Pancreas (tissue), 10 donors: ENCODE measurements at places on chromosomes 3 and 15.

DNA sequence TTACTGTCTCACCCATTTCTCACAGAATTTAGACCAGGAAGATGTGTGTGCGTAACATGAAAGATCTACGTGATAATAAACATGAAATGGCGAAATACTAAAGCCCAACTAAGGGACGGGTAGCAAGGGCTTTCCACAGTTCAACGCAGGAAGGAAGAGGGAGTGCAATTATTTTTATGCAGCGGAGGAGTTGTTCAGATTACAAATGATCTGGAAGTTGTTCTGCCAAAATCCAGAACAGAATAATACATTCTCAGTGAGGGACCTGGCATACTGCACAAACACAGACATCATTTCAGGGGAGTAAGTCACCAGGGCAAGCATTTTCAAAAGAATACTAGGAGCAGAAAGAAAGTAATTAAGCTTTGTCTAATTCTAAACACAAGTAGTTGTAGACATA, 133.6 kb upstream of the RAP2B start:
- DNase-seq: no peak

DNA sequence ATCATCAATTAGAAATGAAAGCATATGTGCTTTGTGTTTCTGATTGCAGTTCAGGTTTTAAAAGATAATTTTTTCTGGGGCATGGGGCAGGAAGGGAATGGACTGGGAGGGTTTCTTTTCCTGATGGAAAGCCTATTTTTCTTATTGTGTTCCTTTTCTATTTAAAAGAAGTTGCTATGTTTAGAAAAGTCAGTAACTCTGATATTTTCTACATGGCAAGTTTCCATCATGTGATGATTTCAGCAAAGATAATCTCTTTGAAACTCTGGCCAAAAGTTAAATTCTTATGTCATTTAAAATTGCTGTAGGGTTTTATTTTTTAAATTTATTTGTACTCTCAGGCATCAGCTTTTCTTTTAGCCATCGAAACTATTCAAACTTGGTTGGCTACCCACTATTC, 601.2 kb downstream of the FOXP1 start:
- DNase-seq: no peak

- no peak for DNase-seq
Measured at GRCh38 chr3:18847583-18848197, 300.6 kb upstream of the KCNH8 start.

DNA sequence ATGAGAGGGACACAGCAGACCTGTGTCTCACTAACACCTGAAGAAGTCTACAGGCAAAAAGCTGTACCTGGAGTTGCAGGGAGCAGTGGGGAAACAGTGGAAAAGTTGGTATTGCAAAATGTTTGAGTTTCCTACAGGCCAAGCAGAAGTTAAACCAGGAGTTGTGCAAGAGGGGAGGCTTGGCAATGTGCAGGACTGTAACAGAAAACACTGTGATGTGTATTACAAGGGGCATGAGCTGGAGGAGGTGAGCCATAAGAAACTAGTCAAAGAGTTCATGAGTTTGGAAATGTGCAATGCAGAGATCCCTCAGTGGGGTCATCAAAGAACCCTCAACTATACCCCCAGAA, 47.1 kb upstream of the SERPINI2 start:
- no peak for DNase-seq

DNA sequence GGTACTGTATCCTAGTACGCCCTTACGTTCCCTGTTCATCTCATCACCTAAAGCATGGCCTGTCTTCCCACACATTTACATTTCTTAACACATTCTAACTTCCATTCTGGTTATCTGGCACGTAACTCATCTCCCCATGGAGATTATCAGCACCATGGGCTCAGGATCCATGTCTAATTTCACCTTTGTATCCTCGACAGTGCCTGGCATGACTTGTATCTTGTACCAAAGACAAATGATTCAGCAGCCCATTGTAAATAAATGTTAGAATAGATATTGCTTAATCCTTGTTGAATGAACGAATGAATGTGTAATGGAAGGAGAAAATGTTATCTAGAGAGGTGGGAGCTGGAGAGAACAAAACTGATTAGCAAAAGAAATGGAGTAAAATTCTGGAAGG, 69.7 kb upstream of the TPM1 start:
- no peak for DNase-seq

DNA sequence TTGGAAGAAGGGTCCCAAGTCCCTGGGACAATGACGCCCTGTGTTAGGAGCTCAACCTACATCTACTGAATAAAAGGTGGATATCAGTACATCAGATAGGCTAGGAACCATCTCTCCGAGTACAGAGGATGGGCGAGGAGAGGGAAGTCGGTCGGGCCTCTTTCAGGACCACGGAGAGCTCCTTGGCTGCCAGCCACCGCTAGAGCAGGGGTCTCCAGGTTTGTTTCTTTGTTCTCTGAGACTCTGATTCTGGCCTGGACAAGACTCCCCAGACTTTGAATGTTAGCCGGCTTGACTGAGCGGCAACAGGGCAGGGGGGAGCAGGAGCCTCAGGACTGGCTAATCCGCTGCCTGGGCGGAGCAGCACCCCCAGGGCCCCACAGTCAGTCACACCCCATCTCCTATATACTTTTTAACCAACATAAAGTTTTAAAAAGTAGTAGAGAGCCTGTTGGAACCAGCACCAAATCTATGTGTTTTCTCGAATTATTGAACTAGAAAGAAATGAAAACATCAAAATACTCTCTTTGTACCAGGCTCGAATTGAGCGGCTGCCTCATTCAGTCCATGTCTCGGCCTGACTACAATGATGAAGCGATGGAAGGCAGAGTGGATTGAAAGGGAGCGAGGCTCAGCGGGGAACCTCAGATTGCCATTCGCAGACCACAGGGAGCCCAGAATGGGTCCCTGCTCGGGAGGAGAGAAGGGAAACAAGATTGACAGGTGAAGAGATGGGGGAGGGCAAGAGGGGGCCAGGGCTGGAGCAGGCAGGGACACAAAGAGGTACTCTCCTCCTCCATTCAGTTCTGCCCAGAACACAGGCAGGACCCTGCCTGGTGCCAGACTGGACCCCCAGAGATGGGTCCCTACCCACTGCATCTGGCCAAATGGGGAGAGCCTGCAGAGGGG, 131.6 kb downstream of the TPRA1 start:
- DNase-seq: no peak

DNA sequence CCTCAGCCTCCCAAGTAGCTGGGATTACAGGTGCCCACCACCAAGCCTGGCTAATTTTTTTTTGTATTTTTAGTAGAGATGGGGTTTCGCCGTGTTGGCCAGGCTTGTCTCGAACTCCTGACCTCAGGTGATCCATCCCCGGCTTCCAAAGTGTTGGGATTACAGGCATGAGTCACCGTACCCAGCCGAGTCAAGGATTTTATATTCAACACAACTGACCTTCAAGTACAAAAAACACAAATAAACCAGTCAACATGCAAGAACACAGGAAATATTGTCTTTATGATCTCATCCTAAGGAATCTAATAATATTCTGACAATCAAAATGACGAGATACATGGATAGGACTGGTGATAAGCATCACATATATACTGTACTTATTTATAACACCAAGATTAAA, 37.9 kb downstream of the TJP1 start:
- no peak for DNase-seq

- DNase-seq: no peak
Measured at GRCh38 chr3:152096280-152096906, 172.3 kb upstream of the MBNL1 start.

- no peak for DNase-seq
Measured at GRCh38 chr3:150396491-150396890, 11.6 kb upstream of the TSC22D2 start.

GRCh38 chr3:40975711-40976121, 223.6 kb upstream of the CTNNB1 start:
- DNase-seq: no peak

- DNase-seq: no peak
Measured at GRCh38 chr15:100078511-100079220, 263.1 kb downstream of the ADAMTS17 start.

DNA sequence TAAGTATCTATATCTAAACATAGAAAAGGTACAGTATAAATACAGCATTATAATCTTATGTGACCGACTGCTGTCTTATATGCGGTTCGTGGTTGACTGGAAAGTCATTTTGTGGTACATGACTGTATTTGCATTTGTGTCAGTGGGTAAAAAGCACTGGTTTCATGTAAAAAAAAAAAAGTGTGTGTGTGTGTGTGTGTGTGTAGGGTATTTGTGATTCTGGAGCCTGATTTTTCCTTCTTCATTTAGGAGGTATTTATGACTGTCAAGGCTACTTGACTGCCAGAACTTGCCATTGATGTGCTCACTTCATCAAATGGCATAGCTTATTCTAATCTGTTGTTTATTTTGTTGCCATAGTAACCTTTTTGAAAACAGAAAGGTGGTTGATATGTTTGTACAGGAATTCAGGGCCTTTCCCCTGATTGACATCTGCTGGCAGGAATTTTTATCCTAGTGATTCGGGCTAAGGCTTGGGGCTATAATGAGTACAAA, 63.2 kb downstream of the AKAP13 start:
- no peak for DNase-seq

- DNase-seq: no peak
Measured at GRCh38 chr3:60803216-60804173, 447.8 kb downstream of the FHIT start.

DNA sequence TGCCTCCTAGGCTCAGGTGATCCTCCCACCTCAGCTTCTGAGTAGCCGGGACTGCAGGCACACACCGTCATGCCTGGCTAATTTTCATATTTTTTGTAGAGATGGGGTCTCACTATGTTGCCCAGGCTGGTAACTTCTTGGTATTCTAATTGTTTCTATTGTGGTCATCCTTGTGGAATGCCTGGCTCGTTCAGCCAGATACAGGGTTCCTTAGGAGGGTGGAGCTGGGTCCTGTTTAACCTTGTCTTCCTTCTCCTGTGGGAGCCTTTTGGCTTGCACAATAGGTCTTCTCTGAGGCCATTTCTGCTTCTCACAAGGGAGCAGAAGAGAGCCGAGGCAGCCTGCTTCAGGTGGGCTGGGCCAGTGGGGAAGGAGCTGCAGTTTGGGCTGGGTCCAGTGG, 15.7 kb downstream of the PLEKHO2 start:
- DNase-seq: no peak

DNA sequence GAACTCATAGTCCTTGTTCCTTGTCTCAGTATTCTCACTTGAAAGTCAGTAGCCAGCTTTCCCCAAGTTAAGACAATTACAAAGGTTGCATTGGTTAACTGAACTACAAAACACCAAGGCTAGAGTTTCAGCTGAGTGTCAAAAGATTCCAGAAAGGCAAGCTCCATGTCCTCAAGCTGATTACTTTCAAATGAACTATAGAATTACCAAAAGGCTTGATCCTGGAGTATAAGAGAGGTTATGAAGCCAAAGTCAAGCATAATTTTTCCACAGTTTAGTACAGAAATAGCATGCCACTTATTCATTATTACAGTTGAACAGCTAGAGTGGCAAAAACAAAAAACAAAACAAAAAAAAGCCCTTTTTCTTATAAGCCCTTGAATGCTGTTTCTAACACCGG, 51.9 kb downstream of the ZBTB20 start:
- no peak for DNase-seq

DNA sequence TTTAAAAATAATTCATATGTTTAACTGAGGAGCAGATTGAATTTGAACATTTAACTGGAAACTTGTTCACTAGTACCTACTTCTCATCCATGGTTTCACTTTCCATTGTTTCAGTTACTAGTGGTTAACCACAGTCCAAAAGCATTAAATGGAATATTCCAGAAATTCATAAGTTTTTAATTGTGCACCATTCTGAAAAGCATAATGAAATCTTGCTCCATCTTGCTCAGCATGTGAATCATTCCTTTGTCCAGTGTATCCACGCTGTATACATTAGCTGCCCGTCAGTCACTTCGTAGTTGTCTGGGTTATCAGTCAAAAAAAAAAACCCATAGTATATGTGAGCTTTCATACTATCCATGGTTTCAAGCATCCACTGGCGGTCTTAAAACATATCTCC, 217.6 kb downstream of the TPRG1 start:
- DNase-seq: no peak

DNA sequence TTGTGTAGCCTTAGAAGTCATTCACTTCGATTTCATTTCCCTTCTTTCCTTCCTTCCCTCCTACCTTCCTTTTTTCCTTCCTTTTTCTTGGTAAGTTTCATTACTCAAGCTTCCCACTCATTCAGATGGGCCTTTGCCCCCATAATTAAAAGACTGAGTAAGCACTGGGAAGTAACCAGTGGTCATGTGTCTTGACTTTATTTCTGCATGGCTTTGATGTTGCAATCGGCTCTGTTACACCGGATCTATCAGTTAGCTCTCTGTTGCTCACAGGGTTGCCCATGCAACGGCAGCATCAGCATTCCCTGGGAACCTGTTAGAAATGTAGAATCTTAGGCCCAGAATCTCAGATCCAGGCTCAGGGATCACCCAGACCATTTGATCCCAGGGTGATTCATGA, 25.6 kb upstream of the LARS2 start:
- DNase-seq: no peak

DNA sequence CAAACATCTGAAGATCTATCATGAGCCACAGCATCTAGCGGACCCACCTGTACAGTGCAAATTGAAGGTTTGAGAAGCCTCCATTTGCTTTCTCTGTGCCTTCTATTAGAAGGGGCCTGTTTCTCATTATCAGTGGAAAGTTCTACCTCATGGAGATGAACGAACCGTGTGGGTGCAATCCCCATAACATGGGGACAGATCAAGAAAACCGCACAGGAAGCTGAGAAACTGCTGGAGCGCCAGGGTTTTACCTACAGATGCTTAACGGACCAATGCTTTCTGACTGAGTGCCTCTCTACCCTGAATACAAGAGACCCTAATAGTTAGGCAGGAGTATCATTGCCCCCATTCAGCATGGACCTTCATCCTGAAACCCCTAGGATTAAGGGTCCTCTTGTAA, 53.5 kb downstream of the CYP19A1 start:
- no peak for DNase-seq

GRCh38 chr3:187838016-187838540, 92.8 kb upstream of the BCL6 start:
- DNase-seq: no peak

DNA sequence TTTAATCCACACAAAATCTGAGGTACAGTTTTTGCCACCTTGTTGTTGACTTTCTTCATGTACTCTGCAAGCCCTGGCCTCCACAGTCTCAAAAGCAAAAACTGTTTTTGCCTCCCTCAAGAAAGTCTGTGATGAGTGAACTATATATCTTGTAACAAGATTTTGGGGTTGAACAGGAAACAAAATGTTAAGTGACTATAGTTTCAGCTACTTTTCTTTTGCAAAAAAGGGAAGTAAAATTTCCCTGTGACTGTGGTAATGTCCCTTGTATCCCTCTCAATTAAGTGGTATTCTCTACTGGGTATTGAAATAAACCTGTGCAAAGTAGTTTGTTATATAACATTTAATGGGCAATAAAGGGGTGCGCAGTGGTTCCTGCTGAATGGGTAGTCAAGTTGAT, 21.3 kb upstream of the SCAANT1 start:
- no peak for DNase-seq
